Uterus (tissue), 4 donors: ENCODE measurements at places on chromosomes 5 and 9. TPM values are rescaled to one million over a fixed set of nuclear protein-coding genes. Genes with fewer than 3 reads are reported as not detected.

HDHD3 gene
- total RNA-seq, result 20.1 TPM

ALDH7A1 gene
- total RNA-seq, result 7.1 TPM

SPATA31D4 gene
- not detected for total RNA-seq

RNF183 gene
- total RNA-seq, result not detected

TRIM32 gene
- 13.2 TPM for total RNA-seq

DNA sequence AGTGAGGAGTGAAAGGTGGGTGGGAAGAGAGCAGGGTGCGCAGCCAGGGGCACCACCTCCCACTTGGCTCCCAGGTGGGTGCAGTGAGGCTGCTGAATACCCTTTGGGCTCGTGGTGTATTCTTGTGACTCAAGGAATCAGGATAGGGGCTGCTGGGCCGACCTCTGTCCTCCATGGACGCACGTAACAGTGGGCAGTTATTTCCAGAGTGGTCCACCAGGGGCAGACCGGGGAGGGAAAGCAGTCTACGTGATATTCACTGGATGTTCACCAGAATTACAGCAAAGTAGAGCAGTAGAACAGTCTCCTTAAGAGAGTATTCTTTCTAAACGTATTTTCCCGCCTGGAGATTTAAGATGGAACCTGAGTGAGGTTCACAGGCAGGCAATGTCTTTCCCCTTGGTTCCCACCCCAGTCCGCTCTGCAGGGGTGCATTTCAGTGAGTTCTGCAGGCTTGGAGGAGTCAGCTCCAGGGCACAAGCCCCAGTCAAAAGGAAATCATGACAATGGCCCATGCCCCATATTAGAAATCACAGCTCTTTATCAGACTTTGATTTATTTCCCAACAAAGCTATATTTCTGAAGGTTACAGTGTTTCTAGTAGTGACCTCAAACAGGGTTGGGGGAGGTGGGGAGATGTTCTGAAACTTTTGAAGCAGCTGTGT lies 88.7 kb downstream of the SYK start:
- DNase-seq, result no peak

DNA sequence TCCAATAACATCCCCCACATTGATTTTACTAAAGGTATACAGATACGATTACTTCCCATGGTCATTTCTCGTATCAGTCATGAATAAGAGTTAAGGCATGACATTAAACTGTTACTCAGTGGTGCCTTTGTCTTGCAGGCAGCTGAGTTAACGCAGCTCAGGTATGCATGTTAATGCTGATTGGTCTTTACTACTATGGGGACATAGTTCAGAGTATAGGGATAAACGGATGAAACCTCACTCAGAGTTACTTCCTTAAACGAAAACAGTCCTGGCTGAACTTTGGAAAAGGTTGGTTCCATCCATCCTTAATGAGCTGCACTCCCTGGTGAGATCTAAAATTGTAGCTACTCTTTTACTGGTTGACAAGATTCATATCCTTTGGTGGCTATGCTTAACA lies 87.0 kb downstream of the ACTL7B start:
- no peak for DNase-seq

- DNase-seq, result no peak
Observed at GRCh38 chr9:126435105-126435504, 108.5 kb downstream of the MVB12B start.

GRCh38 chr5:174294891-174295620 lies 249.6 kb downstream of the NSG2 start:
- no peak for DNase-seq

GRCh38 chr5:151384106-151384505 lies 36.7 kb upstream of the SLC36A2 start:
- no peak for DNase-seq

DNA sequence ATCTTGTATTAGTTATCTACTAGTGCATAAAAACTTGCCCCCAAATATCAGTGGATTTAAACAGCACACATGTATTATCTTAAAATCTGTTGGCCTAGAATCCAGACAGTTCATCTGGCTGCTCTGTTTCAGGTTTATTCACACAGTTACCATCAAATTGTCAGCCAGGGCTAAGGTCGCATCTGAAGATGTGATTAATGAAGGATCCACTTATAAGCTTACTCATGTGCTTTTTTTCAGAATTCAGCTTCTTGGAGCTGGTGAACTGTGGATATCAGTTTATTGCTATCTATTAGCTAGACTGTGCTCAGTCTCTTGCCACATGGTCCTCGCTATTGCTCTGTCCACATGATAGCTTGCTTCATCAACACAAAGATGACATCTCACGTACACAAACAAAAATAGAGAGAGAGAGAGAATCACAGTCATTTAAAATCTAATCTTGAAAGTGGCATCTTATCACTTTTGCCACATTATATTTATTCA lies 81.5 kb downstream of the PRDM9 start:
- DNase-seq, result no peak

DNA sequence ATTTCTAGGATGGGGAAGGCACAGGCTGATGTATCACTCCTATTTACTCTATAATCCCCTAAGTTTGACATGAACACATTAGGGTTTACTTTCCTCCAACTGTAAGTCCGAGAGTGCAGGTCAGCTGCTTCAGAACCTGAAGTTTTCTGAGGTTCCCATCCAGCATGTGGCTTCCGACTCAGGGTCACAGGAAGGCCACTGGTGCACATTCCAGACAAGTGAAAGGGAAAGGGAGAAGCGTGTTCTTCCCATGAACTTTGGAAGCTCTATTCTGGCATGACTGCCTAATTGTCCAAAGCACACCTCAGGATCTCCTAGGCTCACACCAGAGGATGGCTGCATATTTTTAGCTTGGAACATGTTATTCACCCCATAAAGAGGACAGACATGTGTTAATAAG lies 602.6 kb downstream of the SEMA5A start:
- DNase-seq, result no peak

DNA sequence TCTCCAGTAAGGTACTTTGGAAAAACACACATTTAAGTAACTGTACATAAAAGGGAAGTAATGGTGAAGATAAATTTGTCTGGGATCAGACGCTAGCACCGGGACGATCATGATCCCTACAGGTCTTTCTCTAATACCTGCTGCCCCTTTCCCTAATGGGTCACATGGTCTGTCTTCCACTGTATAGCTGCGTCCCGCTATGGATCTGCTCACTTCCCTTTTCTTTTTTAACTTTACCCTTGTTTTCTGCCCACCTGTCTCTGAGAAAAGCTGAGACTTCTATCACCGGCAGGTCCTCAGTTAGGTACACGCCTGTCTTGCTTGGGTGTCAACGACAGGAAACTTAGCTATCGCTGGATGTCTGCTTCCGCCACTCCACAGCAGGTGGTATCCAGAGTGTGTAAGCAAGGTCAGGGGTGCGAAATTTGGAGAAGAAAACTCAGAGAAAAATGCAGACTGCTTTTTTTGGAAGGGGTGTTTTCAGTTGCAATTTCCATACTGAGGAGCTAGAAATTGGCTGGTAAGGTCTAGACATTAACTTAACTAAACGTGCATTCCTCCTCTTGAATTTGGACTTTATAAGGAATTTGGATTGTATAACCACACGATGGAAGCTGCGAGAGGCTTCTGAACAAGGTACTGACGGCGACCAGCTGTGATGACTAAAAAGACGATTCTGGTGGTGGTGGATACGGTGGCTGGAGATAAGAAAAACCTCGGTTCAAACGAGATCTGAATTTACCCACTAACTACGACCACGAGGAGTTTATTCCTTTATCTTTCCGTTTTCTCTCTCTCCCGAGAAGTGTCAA lies 1.1 kb upstream of the ICE1 start:
- DNase-seq, result no peak

DNA sequence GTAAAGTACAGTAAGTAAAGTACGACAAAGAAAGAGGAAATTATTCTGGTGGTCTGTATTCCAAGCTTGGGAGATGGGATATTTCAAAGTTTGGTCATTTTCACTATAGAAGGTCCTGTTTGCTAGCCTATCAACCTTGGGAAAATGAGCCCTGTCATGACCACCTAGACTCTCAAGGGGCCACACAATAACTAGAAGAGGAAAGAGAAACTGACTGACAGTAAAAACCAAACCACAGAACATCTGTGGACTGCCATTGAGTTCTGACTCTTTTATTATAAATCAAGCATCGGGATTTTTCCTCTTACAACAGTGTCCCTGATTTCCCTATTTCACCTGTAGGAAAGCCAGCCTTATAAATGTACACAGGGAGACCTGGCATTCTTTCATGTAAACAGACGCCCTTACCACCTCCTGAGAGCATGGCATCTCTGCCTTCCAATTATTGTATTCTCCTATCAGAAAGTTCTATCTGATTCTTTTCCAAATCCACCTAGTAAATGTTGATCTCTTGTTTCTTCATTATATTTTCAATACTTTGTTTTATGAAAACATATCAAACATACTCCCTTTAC lies 80.0 kb downstream of the ZNF622 start:
- no peak for DNase-seq

GRCh38 chr9:91873637-91874051 lies 76.4 kb downstream of the ROR2 start:
- DNase-seq, result no peak

DNA sequence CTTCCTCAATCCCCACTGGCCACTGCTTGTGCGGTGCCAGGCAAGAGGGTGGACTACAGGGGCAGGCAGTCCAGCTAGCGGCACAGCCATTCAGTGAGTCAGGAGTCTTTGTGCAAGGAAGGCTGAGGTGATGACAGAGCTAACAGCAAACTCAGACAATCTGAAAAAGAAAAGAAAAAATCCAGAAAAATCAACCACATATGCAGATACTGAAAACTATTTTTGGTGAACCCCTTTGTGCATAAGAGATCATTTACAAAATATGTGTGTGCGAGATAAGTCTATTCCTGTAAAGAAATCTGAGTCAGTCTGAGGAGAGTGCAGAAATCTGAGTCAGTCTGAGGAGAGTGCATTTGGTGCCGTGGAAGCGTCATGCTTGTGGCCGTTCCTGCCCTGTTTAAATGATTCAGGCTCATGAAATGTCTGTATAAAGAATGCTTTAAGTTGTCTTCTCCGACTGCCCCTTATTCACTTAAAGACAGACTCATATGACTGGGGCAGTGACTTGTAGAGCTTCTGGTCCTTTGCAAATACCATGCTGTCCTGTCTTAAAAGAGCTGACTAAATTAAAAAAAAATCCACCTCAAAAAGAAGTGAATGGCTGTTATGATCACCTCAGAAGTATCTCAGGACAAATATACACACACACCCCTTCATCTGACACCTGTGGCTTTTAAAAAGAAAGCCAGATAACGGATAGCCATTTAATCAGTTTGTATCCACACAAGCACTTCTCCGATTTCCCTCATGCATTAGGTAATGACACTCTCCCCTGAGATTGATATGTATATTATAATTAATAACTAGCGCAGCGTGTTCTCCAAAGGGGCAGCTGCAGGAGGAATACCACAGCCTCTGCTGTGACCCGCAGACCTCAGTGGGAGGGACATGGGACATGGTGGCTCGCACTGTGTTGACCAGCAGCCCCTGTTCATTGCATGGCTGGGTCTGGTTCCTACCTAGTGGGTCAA lies 47.3 kb downstream of the TRIO start:
- peak; percentile 56 for DNase-seq

DNA sequence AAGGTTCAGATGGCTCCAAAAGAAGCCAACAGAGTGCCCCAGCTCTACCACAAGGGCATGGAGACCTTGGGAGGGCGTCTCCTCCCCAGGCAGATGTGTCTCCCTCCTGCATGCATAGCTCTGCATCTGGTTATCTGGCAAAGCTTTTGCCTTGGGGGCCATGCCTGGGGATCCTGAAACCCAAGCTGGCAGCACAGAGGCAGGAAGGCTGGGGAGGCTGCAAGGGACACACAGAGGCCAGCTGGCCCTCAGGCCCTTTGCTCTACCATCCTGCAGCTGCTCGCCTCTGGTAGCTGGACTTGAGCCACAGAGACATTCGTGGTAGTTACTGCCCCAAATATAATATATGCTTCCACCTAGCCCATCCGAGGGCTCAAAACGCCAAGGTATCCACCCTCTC lies 3.9 kb downstream of the SEPTIN8 start:
- no peak for DNase-seq

DNA sequence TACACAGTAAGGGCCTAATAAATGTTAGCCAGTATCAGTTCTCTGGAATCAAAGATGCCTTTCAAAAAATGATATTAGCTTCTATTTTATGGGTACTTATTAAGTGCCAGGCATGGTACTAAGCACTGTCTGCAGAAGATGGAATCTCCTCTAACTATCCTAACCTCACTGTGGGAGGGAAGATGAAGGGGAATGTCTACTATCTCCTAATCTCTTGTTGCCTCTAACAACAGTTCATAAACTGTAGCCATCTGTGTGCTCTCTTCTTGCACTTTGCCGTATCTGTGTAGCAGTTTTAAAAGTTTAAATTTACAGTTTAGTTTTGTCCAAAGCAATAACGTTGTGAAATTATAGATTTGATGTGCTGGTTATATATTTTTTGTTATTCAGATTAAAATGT lies 99.6 kb upstream of the CCDC112 start:
- DNase-seq, result no peak

DNA sequence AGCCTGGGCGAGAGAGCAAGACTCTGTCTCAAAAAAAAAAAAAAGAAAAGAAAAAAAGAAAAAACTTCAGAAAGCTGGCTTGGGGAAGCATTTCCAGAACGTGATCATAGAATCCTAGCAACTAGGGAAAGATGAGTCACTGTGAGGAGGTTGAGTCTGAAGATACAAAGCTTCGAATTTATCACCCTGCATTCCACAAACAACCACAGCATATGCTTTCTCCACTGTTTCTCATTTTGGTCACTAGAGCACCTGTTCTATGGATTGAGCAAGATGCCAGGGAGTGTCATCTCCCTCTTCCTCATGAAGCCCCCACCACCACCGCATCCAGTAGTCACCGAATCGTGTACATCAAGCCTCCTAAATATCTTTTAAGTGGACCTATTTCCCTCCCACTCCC lies 37.9 kb downstream of the SEMA5A start:
- DNase-seq, result no peak

GRCh38 chr5:179298181-179298993 lies 46.9 kb downstream of the ADAMTS2 start:
- DNase-seq, result no peak

- no peak for DNase-seq
Observed at GRCh38 chr9:128382261-128382660, 11.1 kb downstream of the URM1 start.

- no peak for DNase-seq
Observed at GRCh38 chr9:136133191-136133958, 14.7 kb upstream of the TMEM250 start.

DNA sequence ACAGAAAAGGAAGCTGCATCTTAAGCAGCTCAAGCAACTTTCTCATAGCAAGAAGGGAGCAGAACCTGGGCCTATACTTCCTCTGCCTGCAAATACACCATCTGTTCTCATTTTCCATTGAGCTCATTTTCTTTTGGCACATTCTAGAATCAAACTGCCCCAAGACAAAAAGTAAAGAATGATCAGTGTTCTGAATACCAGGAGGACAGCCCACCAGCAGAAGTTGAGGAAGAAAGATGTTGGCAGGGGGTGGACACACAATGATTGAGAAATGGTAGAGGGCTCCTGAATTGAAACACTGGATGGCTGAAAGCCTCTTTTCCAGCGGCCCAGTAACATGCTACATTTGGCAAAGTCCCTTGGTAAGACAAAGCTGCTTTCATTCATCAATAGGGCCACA lies 171.8 kb downstream of the MED10 start:
- DNase-seq, result no peak
